Spinal cord (tissue), 10 donors: ENCODE measurements at places on chromosomes 4 and X. TPM values are rescaled to one million over a fixed set of nuclear protein-coding genes. Genes with fewer than 3 reads are reported as not detected.

DNA sequence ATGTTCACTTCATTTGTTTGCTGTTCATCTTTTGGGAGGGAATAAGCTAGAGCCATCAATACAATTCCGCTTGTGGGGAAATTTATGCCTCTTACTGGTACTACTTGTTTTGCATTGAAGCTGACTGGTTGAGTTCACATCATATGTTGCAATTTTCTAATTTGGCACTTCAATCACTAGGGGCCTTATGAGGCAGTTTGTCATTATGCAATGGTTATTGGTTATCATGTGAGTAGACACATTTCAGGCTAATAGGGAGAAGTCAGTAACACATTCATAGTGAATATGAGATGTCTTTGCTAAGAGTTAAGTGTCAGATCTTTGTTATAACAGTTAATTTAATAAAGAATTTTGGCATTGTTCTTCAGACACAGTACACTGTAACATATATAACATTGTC is 5.0 kb downstream of the RPL36A start:
- DNase-seq, result no peak

DSPP gene
- not detected for total RNA-seq

DNA sequence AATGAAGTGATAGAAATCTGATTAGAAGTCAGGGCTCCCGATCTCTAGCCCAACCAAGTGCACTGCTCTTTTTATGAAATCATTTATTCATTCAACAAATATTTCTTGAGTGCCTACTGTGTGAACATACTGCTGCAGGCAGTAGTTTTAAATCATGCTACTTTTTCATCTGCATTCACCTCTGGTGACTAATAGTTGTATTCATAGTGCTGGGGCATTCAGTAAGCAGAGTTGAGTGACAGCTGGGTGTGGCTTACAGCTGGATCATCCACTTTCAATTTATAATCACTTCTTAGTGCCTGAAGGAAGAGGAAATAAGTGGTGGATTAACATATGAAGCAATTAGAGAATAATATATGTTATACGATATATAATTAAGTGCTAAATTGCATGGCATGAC is 94.1 kb upstream of the HPRT1 start:
- DNase-seq, result no peak

DNA sequence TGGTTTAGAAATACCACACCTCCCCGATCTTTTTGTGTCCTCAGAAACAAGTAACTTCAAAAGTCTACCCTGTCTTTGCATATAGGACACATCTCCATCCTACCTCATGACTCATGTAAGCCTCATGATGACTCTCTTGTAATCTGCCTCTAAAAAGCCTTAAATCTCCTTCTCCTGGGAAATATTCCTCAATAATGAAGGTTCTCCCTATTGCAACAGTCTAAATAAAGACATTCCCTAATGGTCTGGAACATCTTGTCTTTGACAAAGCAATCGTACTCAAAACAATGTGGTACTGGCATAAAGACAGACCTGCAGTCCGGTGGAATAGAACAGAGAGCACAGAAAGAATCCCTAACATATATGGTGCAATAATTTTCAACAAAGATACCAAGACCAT is 257.7 kb downstream of the OPHN1 start:
- no peak for DNase-seq

ARR3 gene
- not detected for total RNA-seq

NEXMIF gene
- 23.9 TPM for total RNA-seq

ADH7 gene
- total RNA-seq, result not detected

DNA sequence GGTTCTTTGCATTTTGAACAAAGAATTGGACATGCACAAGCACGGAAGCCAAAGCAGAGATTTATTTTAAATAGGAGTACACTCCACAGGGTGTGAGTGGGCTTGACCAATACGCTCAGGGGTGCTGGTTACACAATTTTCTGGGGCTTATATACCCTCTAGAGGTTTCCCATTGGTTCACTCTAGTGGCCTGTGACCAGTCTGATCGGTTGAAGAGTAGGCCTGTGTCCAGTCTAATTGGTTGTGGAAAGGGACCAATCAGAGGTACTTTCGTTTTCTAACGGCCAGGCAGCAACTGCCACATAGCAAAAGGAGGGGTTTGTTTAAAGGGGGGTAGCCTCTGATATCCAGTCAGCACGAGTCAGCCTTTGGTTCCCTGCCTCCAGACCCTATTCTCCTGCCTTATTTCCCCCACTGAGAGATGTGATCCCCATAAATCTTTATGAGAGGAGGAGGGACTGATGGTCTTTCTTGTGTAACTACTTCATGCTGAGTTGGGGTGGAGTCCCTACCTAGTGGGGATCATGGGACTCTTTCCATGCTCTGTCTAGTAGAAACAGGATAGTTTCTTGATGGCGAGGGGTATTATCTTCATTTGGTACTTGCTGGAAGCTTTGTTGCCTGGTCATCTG is 11.3 kb upstream of the AREG start:
- DNase-seq, result no peak

GRCh38 chrX:16138108-16138427 is 14.7 kb downstream of the GRPR start:
- DNase-seq, result no peak
